ENCODE measurements at places on chromosomes 16 and 17. TPM values are rescaled to one million over a fixed set of nuclear protein-coding genes. Genes with fewer than 3 reads are reported as not detected.

CBLN1 gene
- 0.11 TPM for total RNA-seq

RNF222 gene
- not detected for total RNA-seq

DNA sequence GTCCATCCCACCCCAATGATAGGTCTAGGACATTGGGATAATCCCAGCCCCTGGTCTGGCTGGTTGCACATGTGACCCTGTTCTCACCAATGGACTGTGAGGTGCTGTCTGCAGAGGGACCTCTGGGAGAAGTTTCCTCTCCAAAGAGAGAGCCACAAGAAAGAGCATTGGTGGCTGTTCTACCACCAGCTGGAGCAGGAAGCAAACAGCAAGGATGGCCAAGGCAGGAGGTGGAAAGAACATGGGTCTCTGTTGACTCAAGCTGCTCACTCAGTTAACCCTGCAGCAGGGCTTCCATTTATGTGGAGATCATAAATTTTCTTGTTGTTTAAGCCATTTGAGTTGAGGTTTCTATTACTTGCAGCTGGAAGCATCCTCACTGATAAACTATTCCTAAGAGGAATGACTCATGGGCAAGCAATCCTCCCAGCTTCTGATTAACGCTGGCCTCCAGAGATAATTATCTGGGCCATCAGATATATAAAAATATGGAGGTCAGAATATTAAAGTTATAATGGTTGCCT is 52.6 kb downstream of the CYB5B start:
- H3K27me3 ChIP-seq: no peaks in the 10 kb centered on the region
- H3K36me3 ChIP-seq: no peaks in the 10 kb centered on the region
- peak; percentile 90 for DNase-seq
- H3K27ac ChIP-seq: no peak overlapping the region

DNA sequence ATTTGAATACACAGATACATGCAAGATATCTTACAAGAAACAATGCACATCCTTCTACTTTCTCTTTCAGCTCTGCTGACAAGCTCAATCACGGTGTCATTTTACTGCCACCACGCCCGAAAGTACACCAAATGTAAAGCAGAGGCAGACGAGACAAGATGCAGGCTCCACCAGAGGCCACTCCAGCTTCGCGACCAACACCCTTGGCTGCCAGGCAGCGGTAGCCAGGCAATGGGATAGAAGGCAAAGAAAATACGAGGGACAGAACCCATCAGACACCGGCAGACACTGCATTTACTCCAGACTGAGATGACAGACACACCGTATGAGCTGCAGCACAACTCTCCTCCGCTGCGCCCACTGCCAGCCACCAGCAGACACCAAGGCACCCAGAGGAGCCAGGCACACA is 41.0 kb downstream of the USP22 start:
- no peak overlapping the region for H3K4me3 ChIP-seq
- H3K36me3 ChIP-seq: peaks cover 57% of the 10 kb centered on the region

DNA sequence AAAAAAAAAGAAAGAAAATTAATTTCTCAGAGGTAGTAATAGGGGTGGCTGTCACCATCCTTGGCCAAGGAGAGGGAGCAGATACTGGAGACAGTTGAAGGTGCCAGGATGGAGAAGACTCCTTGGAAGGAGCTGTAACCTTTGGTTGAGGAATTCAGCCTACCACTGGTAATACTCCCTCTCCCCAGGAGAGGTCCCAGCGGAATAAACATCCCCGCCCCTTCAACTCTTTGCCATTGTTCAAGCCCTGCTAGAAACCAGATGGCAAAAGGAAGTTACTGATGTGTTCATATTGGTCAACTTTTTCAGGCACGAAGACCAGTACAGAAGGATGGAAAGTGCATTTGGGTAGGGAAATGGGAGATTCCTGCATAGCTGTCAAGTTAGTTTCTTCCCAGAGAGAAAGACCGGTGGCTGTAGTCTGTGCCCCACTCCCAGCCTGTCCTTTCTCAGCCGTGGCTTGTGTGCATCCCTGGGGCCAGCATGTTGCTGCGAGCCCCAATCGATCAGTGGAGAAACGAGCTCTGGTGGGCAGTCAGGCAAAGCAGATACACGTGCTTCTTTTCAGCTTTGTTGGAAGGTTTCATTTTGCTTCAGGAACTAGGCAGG is 612.1 kb downstream of the MAF start:
- no peaks in the 10 kb centered on the region for H3K36me3 ChIP-seq
- H3K4me3 ChIP-seq: no peak overlapping the region
- no peaks in the 10 kb centered on the region for H3K4me1 ChIP-seq
- H3K27ac ChIP-seq: no peak overlapping the region
- H3K27me3 ChIP-seq: no peaks in the 10 kb centered on the region

DNA sequence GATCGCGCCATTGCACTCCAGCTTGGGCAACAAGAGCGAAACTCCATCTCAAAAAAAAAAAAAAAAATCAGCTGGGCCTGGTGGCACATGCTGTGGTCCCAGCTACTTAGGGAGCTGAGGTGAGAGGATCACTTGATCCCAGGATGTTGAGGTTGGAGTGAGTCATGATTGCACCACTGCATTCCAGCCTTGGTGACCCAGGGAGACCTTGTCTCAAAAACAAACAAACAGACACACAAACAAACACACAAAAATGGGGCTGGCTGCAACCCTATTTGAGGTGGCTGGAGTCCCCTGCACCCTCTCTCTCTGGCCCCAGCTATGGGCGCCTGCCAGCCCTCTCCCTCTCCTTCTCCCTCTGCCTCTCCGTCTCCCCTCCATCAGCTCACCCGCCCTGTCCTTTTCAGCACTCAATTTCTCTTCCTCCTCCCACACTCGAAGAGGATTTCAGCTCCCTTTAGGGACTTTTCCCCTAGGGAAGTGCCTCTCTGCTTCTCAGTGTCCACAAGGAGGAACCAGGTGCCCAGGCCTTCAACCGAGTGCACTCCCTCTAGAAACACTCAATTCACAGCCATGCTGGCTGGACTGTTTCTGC is 17.5 kb upstream of the TFAP4 start:
- H3K4me3 ChIP-seq: no peak overlapping the region
- peaks cover 24% of the 10 kb centered on the region for H3K4me1 ChIP-seq
- H3K36me3 ChIP-seq: no peaks in the 10 kb centered on the region

- no peak overlapping the region for H3K4me3 ChIP-seq
- DNase-seq: no peak
- no peaks in the 10 kb centered on the region for H3K27me3 ChIP-seq
- H3K27ac ChIP-seq: no peak overlapping the region
- no peaks in the 10 kb centered on the region for H3K4me1 ChIP-seq
Measured at GRCh38 chr16:76816475-76816874, 374.5 kb upstream of the MON1B start.

- no peaks in the 10 kb centered on the region for H3K36me3 ChIP-seq
- no peak overlapping the region for H3K4me3 ChIP-seq
- no peaks in the 10 kb centered on the region for H3K27me3 ChIP-seq
- DNase-seq: no peak
- no peaks in the 10 kb centered on the region for H3K4me1 ChIP-seq
Measured at GRCh38 chr16:79528338-79528737, 72.2 kb downstream of the MAF start.

DNA sequence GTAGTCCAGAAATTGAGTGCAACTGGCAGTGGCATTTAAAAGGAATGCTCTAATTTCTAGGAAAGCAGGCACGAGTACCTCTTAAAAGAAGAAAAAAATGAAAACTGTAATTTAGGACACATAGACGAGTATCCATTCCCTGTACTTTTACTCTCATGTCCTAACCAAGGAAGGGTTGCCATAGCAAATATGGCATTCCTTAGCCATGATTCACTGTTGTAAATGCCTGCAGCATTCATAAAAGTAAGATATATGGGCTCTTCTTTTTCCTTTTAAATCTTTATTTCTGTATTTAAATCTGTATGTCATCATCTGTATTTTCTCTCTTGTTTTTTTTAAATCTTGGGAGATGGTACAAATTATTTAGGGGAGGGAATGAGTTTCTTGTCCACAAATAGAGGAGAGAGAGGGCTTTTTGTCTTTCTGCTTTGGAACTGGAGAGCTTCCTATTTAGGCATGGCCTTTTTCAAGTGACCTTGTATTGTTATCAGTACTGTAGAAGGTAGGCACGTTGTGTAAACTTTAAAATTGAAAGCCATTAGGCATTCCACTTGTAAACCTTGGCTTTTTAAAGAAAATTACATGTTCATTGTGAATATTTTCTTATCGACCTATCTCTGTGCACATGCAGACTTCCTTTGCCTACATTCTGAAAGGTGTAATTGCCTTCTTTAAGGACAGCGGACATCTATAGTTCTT is 50.0 kb downstream of the TENT4B start:
- DNase-seq: peak; percentile 91
- H3K27me3 ChIP-seq: no peaks in the 10 kb centered on the region
- peak overlapping the region; percentile 39 for H3K4me3 ChIP-seq
- peak overlapping the region; percentile 89 for H3K27ac ChIP-seq
- H3K4me1 ChIP-seq: peaks cover 35% of the 10 kb centered on the region

GRCh38 chr17:82228842-82229697 is at the start of gene SLC16A3:
SLC16A3 (plus strand) TSS chr17:82229042; CDS start chr17:82236009, 6,967 bp downstream.
- H3K36me3 ChIP-seq: no peaks in the 10 kb centered on the region
- peak within 1 kb of the TSS; percentile 68 for H3K4me3 ChIP-seq
- no peaks in the 10 kb centered on the region for H3K27me3 ChIP-seq
- H3K4me1 ChIP-seq: peaks cover 24% of the 10 kb centered on the region
- H3K27ac ChIP-seq: peak within 1 kb of the TSS; percentile 47
- peak; percentile 48 for DNase-seq

DNA sequence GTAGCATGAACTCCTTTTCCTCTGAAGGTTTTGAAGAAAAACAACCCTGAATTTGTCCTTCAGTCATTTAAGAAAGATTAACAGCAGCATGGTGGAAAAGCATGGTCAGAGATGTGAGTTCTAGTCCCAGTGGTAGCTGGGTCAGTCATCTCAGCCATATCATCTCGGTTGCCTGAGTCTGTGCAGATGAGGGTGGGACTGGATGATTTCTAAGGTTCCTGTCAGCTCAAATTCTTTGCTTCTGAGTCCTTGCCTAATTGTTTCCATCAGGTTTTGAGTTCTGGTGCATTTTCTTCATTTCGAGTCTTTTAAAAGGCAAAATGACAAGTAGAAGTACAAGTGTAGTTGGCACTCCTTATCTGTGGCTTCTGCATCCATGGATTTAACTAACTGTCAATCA is 63.9 kb downstream of the TNRC6C start:
- H3K4me1 ChIP-seq: no peaks in the 10 kb centered on the region
- no peak overlapping the region for H3K27ac ChIP-seq
- no peaks in the 10 kb centered on the region for H3K27me3 ChIP-seq
- DNase-seq: no peak

GRCh38 chr17:76688165-76688622 is 22.6 kb downstream of the MXRA7 start:
- peaks cover 17% of the 10 kb centered on the region for H3K4me1 ChIP-seq
- DNase-seq: no peak
- no peaks in the 10 kb centered on the region for H3K27me3 ChIP-seq
- H3K36me3 ChIP-seq: no peaks in the 10 kb centered on the region

- H3K4me1 ChIP-seq: peaks cover 5% of the 10 kb centered on the region
- no peak overlapping the region for H3K27ac ChIP-seq
Measured at GRCh38 chr17:47980541-47980940, 9.6 kb downstream of the CDK5RAP3 start.

DNA sequence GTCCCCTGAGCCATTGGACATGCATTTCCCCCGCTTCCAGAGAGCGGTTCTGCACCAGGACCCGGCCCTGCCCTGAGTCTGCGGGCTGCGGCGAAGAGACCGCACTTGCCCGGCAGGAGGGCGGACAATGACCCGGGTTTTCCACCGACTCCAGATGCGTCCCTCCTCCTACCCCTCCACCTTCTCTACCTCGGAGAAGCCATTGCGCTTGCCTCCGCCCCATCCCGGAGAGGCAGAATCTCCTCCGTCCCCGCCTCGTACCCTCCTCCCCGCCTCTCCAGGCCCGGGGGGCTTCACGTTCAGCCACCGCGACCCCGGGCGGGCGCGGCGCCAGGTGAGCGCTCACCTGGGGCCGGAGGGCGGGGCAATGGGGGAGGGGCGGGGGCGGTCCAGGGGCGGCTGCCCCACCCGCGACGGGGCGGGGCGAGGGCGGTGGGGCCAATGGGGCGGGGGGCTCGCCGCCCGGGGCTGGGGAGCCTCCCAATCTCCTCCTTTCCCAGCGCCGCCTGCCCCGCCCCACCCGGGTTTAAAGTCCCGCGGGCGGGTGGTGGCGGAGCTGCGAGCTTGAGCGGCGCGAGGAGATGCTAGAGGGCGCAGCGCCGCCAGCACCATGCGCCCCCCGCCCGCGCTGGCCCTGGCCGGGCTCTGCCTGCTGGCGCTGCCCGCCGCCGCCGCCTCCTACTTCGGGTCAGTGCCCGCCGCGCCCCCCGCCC is at the start of gene WNT9B:
WNT9B (plus strand) TSS at position 555 of the 713 bp plus-strand sequence; CDS start at position 611, 56 bp downstream.
- no peak within 1 kb of the TSS for H3K27ac ChIP-seq
- no peak for DNase-seq
- peaks cover 11% of the 10 kb centered on the region for H3K4me1 ChIP-seq
- no peaks in the 10 kb centered on the region for H3K36me3 ChIP-seq

DNA sequence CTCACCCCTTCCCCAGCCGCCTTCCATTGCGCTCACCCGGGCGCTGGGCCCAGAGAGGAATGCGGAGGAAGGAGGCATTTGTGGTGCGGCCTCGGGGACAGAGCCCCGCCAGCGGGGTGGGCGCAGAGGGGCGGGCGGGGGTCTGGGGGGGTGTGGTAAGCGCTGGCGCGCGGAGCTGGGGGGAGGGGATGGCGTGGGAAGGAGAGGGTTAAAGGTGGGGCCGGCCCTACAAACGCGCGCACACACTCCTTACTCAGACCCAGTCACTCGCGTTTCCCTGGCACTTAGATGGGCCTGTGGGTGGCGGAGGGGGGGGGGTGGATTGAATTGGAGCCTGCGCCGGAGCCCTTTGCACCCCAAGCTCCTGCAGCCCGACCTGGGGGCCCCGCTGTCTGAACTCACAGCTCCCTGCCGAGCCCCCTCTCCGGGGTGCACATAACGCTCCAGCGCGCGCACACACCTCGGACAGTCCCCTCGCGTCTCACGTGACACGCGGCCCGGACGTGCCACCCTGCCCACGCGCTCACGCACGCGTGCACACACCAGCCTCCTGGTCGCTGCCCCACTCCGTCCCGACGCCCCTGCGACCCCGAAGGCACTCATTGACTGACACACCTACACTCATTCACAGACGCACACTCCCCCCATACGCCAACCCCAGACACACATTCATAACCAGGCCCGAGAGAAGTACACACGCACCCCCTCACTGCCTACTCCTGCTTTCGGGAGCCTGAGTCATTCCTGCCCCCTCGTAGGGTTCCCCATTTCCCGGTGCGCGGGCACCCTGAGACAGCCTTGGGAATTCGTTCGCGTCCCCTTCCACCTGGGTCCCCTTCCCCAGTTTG is 844 bp downstream of the TBKBP1 start:
- H3K4me3 ChIP-seq: peak overlapping the region; percentile 62
- no peaks in the 10 kb centered on the region for H3K36me3 ChIP-seq
- peaks cover 12% of the 10 kb centered on the region for H3K4me1 ChIP-seq
- H3K27ac ChIP-seq: no peak overlapping the region

- H3K4me1 ChIP-seq: no peaks in the 10 kb centered on the region
- no peaks in the 10 kb centered on the region for H3K36me3 ChIP-seq
- no peak overlapping the region for H3K4me3 ChIP-seq
Measured at GRCh38 chr16:19434584-19434983, 16.9 kb downstream of the TMC5 start.

GRCh38 chr17:5618476-5618875 is 34.2 kb upstream of the NLRP1 start:
- no peaks in the 10 kb centered on the region for H3K36me3 ChIP-seq
- no peaks in the 10 kb centered on the region for H3K4me1 ChIP-seq
- no peak for DNase-seq
- no peak overlapping the region for H3K4me3 ChIP-seq
- H3K27ac ChIP-seq: no peak overlapping the region
